ENCODE measurements at places on chromosomes 2 and 18.

GRCh38 chr2:121334581-121335293, 49.7 kb upstream of the TFCP2L1 start:
- DNase-seq = no peak

- DNase-seq = no peak
These were observed 125.9 kb downstream of the PXDN start for GRCh38 chr2:1618191-1618961.

DNA sequence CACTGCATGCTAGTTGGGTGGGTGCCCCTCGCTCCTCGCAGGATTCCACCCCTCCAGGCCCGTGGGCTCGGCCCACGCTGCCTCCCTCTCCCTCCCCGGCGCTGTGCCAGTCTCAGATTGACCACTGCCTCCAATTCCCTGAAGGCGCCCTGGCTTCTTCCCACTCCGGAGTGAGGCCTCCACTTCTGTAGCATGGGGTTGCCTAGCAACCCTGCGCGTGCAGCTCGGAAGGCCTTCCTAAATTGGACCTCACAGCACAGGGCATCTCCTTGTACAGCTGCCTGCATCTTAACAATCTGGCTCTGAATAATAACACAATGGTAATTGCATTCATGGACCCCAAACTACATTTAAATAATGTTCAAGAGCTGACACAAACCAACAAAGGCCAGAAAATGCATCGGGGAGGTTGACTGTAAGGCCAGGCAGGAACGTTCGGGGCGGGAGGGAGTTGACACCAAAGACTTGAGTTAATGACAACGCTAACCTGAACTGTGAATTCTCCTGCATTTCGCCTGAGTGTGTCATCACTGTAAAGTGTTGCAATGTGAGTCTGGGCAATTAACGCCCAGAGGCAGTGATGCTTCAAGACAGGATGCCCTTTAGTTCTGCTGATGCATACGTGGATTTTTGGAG, 222.9 kb downstream of the ZBTB7C start:
- DNase-seq = no peak

DNA sequence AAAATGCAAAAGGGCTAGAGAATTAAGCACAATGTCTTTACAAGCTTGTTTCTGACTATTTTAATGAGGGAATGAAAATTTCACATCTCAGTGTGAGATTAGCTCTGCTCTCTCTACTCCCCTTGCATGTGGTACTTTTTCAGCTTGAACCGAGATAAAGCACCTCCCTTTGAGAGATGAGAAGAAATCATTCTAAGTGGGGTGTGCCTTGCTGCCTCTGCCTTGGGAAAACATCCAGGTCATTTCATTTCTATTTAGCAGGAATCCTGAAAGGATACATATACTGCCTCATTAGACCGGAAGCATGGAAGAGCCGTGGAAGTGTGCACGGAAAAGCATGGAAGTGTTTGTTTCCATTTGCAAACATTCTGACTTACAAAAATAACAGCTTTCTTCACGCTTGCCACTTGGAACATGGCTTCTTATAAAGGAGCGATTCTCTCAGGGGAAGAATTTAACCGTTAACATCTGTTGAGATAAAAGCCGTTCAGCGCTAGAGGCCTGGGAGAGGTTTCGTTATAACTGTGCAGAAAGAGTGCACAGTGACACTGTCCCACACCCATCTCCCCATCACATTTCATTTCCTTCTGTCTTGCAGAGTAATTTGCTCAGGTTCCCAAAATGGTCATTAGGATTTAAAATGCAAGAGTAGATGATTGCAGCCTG, 16.7 kb downstream of the NOSTRIN start:
- no peak for DNase-seq

GRCh38 chr2:219998107-219998506, 370.7 kb downstream of the SLC4A3 start:
- DNase-seq = no peak

Data from activated T-helper 1 cell treated with Interleukin-2 at 50 U/mL for 16 hours (primary cell).